ENCODE measurements at places on chromosomes 4 and X. TPM values are rescaled to one million over a fixed set of nuclear protein-coding genes. Genes with fewer than 3 reads are reported as not detected.

CCSER1 gene
- 0.73 TPM for total RNA-seq

- DNase-seq = no peak
Measured at GRCh38 chr4:3236326-3236878, 12.6 kb upstream of the MSANTD1 start.

DNA sequence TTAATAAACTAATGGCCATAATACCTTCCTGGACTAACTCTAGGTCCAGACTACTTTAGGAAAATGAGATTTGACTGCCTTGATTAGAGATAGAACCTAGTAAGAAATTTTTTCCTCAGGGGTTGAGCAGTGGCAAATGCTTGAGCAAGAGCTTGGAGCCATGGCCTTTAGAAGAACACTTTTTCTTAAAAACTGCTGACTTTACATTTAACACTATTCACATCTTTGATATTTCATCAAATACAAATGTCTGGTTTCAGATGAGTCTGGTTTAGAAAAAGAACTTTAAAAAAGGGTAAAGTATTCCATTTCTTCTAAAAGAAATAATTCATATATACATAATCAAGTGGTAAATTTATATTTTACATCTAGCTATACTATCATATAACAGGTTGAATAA lies 680.9 kb upstream of the PITX2 start:
- DNase-seq = no peak

- DNase-seq = no peak
Measured at GRCh38 chr4:39913471-39913870, 64.2 kb downstream of the PDS5A start.

DNA sequence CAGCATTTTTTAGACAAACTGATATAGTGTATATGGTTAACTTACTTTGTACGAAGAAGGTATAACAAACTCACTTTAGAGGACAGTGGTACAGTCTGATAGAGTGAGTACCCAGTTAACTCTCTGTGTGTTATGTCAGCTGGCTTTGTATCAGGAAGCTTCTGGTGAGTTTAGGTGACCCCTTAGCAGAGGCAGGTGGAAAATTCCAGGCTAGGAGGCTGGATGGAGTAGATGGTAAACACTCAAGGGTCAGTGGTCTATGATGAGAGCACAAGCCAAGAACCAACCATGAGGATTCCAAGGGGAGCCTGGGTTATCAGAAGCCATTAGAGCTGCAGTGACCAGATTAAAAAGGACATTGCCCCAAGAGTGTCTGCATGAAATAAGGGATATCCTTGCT lies 227.3 kb upstream of the CENPE start:
- DNase-seq = no peak

Measured in activated CD4-positive, alpha-beta memory T cell treated with anti-CD3 and anti-CD28 coated beads, Interleukin-2, amount 10 ng/mL, durations not matched to agents 7 days and 5 days (primary cell).